ENCODE measurements at places on chromosomes 4 and X.

GRCh38 chr4:107468812-107469211, 251.2 kb downstream of the PAPSS1 start:
- no peak for DNase-seq

- DNase-seq = no peak
Measured at GRCh38 chr4:157803845-157804521, 368.8 kb downstream of the GASK1B start.

DNA sequence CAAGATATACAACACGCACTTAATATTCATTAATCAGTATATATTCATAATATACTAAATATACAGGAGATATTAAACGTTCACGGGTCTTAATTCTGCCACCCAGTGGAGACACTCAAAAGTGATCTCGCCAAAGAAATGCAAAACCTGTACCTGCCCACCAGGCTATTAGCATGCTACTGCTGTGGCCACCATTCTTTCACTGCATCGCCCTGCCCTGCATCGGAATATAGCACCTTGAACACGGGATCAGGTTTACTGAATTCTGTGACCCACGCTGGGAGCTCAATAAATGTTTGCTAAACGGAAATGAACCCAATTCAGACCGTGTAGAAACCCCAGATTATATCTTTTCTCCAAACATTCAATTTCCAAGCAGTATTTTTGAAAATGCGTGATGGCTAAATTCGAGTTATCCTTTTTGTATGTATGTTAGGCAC, 840 bp upstream of the CLCN3 start:
- DNase-seq = peak; percentile 55

DNA sequence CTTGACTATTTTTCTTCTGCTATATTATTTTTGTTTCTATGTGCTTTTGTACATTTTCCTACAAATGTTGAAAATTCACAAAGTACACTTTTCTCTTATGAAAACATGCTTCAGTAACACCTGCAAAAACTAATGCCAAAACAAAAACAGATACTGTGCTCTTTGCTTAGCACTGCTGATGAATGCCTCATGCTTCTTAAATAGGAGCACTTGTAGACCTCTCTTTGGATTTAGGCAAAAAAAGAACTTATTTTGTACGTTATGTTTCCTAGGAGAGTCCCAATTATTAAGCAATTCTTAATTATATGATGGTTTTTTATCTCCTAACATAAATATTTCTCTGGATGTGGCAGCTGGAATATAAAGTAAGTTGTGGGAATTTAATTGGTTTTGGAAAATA, 285.0 kb upstream of the ARSJ start:
- no peak for DNase-seq

GRCh38 chrX:18956303-18957032, 27.4 kb downstream of the PHKA2 start:
- DNase-seq = no peak

- DNase-seq = no peak
Measured at GRCh38 chr4:184022679-184023383, 117.7 kb downstream of the STOX2 start.

Measured in activated CD4-positive, alpha-beta T cell treated with anti-CD3 and anti-CD28 coated beads, Interleukin-2, amount 10 ng/mL, durations not matched to agents 7 days and 5 days (primary cell).